ENCODE measurements at places on chromosomes 1 and 21.
A peak's percentile ranks its signal among the peaks of the same experiment; 100 is the strongest.

DNA sequence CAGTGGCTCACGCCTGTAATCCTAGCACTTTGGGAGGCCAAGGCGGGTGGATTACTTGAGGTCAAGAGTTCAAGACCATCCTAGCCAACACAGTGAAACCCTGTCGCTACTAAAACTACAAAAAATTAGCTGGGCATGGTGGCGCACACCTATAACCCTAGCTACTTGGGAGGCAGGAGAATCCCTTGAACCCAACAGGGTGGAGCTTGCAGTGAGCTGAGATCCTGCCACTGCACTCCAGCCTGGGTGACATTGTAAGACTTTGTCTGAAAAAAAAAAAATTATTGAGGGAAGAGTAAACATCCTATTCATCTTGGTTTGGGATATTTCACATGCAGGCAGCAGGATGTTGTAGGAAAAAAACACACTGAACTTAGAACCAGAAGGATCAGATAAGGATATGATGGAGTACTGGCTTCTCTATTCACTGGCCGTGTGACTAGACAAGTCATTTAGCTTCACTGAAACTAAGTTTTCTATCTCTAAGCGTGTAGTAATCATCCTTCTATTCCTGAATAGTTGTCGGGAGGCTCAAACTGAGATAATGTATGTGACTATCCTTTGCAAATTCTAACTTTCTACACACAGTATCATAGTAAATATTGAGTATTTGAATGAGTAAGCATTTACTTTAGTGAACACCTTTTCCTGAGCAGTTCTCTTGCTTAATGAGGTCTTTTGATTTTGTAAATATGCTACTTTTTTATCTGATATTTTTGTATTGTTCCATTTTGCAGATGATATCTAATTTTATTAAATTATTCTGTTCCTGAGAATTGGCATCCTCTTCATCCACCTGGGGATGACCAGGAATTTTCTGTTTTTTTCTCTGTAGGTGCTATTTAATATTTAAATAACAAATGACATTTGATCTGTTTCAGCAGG lies 18.2 kb downstream of the CAP1 start:
- no peak for DNase-seq

DNA sequence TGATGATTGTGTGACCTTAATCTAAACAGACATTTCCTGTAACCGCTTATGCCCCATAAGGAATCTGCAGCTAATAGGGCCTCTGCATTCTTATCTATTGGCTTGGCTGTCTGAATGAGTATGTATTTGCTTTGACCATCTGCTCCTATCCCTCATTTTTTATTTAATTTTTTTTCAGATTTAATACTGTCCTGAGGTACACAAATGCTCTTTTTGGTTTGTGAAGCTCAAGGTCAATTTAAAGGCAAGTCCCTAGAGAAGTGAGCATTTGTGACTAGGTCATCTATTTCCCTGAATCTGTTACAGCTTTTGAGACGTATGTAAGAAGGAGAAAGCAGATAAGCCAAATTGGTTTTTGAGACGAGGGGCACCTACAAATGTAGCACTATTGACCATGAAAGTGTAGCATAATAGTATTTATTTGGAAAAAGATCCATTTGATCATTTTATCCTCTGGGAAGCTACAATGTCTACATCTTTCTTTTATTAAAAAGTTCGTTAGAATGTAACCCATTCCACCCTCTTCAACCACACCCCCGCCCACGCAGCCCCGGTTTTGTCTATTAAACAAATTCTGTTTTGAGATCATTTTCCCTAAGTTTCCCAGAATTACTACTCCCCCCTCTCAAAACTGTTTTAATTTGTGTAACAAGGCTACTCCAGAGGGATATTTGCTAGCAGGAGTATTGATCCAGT lies 69.2 kb upstream of the HSPA13 start:
- DNase-seq, result no peak

DNA sequence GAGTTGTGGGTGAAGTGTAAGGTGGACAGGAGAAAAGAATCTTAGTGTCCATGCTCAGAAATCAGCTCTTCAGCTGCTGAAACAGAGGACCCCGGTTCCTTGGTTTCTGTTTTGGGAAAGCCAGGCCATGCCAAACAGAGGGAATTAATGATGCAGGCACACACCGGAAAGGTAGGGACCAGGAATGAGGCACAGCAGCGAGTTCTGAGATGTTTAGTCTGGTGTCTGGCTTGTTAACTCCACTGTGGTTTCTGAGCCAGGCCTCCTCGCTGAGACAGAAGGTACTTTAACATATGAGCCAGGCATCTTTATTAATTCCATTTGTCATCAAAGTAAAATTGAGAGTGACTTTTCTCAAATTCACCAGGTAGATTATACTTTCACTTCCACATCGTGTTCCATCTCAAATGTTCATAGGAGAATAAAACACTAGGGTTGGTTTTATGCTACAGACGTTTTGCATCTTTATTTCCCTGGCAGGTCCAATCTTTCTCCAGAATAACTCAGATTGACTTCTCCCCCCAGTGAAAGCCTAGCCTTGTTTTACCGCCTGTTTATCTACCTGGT lies 23.5 kb downstream of the LRRC8D start:
- peak; percentile 18 for DNase-seq

DNA sequence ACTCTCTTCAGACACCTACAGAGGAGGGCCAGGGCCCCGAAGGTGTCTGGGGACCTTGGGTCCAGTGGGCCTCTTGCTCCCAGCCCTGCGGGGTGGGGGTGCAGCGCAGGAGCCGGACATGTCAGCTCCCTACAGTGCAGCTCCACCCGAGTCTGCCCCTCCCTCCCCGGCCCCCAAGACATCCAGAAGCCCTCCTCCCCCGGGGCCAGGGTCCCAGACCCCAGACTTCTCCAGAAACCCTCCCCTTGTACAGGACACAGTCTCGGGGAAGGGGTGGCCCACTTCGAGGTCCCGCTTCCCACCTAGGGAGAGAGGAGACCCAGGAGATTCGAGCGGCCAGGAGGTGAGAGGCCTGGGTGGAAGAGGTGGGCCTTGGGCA lies 3.7 kb downstream of the ADAMTSL4 start:
- no peak for DNase-seq

- DNase-seq, result no peak
Measured at GRCh38 chr1:198754670-198755069, 115.8 kb downstream of the PTPRC start.

DNA sequence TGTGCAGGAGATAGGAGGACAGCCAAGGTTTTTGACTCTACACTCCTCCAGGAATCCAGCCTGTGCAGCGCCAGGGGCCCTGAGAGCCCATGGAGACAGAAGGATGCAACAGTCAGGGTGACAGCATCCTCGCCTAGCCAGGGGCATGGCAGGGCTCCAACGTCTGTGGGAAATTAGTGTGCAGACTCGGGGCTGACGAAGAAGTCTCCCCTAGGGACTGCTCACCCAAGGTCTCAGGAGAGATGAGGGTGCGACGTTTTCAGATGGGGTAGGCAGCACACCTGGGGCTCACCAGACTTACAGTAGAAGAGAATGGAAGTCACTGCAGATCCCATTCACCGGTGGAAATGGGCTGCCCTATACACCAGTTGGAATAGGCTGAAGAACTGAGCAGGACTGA lies 241.7 kb downstream of the SETD4 start:
- DNase-seq, result no peak

GRCh38 chr1:6090288-6090687 lies 44.6 kb downstream of the KCNAB2 start:
- no peak for DNase-seq

- DNase-seq, result no peak
Measured at GRCh38 chr1:229161740-229162139, 109.2 kb upstream of the RAB4A start.

GRCh38 chr1:220652995-220653394 lies 37.2 kb upstream of the C1orf115 start:
- DNase-seq, result no peak

GRCh38 chr1:115771847-115772457 lies 3.4 kb upstream of the CASQ2 start:
- DNase-seq, result peak; percentile 91

DNA sequence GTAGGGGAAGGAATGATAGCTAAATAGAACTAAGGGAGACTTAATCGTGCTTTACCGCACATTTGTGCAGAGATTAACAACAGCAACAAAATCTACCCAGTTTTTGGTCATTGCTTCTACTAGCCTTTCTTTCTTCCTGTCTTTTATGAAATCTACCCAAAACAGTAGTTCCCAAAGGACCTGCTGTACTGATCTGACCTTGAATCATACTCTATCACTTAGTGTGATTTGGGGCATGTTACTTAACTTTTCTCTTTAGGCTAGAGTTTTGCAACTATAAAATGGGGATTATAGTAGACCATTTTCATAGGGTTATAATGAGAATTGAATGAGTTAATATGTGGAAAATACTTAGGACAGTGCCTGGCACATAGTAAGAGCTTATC lies 30.5 kb upstream of the MACF1 start:
- DNase-seq, result no peak

DNA sequence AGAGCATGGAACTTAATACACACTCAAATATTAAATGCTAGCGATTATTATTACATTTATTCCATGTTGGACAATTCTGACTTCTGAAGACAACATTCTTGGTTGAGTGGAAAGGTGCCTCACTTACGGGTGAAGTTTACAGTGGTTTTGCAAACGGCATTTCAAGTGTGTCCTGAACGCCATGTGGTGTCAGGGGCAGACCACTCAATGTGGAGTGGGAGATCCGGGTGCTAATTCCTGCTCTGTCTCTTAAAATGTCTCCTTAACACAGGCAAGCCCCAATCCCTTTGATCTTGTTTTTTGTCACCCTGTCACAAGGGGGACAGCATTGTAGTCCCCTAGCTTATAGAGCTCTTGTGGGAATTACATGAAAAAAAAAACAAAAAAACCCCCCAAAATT lies 5.6 kb upstream of the TDRD10 start:
- DNase-seq, result no peak

GRCh38 chr1:74193908-74194307 lies 4.1 kb downstream of the LRRIQ3 start:
- DNase-seq, result peak; percentile 6

- DNase-seq, result peak; percentile 67
Measured at GRCh38 chr1:17045634-17046333, 8.0 kb downstream of the SDHB start.

DNA sequence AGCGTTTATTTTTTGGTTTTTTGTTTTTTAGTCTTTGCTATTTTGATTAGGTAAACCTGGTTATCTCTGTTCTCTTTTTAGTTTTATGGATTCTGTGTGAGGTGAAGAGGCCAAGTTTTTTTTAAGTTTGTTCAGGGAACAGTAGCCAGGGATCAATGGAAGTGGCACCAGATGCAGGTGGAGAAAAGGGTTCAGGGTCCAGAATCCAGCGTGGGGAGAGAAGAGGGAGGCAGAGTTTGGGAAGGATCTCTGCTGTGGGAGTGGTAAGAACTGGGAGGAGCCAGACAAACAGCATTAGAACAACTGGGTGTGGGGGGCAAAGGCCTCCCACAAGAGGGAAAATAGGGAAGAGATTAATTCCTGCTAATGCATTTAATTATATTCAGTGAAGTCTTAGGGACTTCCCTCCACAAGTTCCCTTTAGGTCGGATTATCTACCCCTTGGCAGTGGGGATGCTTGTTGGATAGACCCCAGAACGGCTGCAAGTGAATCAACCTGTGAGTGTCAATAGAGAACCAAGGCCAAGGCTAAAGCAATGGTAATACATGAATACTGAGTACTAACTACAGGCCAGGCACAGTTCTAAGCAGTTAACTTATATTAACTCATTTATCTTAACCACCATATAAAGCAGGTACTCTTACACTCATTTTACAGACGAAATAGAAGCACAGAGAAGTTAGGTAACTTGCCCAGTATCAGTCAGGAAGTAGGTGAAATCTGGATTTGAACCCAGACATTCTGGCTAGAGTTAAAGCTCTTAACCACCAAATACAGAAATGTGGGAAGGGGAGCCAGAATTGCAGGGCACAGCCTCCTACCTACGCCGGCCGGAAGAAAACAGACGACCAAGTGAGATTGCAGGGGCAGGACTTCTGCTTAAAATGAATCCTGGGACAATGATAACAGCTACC lies 498 bp downstream of the GNAT2 start:
- DNase-seq, result no peak

DNA sequence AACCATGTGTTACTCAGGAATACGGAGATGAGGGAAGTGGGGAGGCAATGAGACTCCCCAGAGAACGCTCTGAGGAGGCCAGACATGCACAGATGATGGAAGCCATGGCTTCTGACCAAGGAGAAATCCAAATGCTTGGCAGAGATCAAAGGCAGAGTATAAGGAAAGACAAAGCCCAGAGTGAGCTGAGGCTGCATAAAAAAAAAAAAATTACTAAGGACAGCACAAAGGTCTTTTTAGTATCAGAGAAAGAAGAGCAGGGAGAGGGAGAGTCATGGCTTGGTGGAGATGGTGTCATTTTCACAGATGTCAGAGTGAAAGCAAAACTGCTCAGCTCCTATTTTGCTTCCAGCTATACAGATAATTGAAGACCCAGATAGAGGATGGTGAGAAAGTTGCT lies 8.1 kb upstream of the NCF2 start:
- DNase-seq, result peak; percentile 21

DNA sequence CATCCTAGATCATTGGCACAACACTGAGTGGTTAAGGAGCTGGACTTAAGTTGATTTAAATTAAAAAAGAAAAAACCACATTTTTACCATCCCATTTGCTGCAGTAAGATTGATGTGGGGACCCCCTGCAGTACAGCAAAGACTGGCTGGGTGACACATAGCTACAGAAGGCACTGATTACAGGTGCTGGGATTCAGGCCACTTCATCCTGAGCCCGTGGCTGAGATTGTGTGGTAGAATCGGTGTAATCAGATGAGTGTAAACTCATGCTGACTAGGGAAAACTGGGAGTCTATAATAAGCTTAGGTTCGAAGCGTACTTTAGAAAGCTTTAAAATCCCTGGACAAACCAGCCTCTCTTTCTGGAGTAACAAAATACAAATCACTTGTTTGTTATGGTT lies 70.1 kb downstream of the SLC25A24 start:
- DNase-seq, result no peak

DNA sequence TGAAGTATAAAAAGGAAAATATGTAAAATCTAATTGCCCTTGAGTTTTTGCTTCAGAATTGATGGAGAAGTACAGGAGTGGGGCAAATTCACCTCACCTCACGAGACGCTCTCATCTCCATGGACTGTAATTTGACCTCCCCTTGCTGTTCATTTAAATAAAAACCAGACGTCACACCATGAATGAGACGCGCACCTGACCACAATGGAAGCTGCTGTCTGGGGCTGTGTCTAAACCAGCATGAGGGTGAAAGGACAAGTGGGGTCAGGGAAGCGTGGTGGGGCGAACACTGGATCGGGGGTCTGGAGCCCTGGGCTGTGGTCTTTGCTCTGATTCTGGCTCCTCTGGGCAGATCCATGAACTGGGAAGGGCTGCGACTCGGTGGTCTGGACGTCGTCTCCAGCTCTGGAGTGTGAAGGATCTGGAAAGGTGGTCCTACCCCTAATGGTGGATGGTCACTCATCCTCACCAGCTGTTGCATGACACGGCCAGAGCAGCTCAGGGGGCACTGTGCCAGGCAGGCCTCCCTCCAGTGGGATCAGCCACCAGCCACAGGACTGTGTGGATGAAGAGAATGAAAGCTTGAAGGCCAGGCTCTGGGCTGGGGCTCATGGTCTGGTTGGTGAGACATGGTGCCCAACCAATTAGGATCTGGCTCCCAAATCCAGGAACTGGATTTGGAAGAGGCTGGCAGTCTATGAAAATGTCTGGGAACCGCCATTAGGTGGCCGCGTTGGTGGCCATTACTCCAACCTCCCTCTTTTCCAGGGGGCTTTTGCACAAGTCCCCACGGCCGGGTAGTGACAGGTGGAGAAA lies 728.6 kb downstream of the PTPRU start:
- DNase-seq, result no peak

GRCh38 chr1:207963427-207964194 lies 52.7 kb upstream of the CD34 start:
- DNase-seq, result peak; percentile 99
